ENCODE measurements at places on chromosomes 16 and 17. TPM values are rescaled to one million over a fixed set of nuclear protein-coding genes. Genes with fewer than 3 reads are reported as not detected.
A peak's percentile ranks its signal among the peaks of the same experiment; 100 is the strongest.

Gene AOC3
- total RNA-seq, result 21.6 TPM

Gene PALB2
- total RNA-seq, result 11.8 TPM

Gene HSPB9
- total RNA-seq, result 0.18 TPM

Gene LIG3
- total RNA-seq, result 22.6 TPM

Gene CDH16
- not detected for total RNA-seq

Gene CRYBA1
- total RNA-seq, result not detected

Gene CTRB1
- 5.2 TPM for total RNA-seq

Gene CACNA1G
- 0.28 TPM for total RNA-seq

Gene NPIPB6
- total RNA-seq, result 1.6 TPM

Gene HID1
- total RNA-seq, result 6.6 TPM

GRCh38 chr16:17666293-17666692 lies 195.5 kb upstream of the XYLT1 start:
- DNase-seq, result no peak

- DNase-seq, result peak; percentile 16
Measured at GRCh38 chr16:30122604-30123160, 338 bp downstream of the MAPK3 start.

GRCh38 chr17:36089888-36090836 lies at the start of gene CCL3:
Gene CCL3, minus strand, starts transcription at chr17:36090143. Its CDS starts 85 bp downstream, at chr17:36090058.
- DNase-seq, result peak; percentile 36

GRCh38 chr16:80019395-80019794 lies 418.9 kb upstream of the MAF start:
- no peak for DNase-seq

- DNase-seq, result no peak
Measured at GRCh38 chr17:40170325-40170724, 6.9 kb upstream of the RAPGEFL1 start.

GRCh38 chr17:11642655-11643054 lies 44.4 kb downstream of the DNAH9 start:
- no peak for DNase-seq

DNA sequence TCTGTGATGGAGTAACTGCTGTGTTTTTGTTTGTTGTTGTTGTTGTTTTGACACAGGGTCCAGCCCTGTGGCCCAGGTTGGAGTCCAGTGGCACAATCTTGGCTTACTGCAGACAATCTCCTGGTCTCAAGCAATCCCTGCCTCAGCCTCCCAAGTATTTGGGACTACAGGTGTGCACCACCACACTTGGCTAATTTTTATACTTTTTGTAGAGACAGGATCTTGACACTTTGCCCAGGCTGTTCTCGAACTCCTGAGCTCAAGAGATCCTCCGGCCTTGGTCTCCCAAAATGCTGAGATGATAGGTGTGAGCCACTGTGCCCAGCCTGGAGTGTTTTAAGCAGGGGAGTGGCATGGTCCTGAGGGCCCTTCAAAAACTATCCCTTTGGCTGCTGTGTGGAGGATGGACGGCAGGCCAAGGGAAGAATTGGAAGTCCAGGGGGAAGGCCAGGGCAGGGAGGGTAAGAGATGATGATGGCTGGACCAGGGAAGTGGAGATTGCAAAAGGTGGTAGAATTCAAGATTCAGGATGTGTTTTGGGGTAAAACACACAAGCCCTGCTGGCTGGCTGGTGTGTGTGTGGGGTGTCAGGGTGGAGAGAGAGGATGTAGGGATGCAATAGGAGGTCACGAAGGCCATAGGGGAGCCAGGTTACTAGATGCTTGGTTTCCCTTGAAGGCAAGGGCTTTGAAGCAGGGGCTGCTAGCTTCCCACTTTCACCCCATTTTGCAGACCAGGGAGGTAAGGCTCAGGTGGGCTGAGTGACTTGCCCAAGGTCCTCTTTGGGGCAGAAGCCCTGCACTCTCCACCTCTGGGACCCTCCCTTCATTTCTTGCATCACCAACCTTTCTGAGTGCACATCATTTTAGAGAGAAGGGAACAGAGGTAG lies 18.8 kb upstream of the PLLP start:
- no peak for DNase-seq

- DNase-seq, result no peak
Measured at GRCh38 chr16:15807603-15808009, 49.2 kb downstream of the MYH11 start.

- DNase-seq, result no peak
Measured at GRCh38 chr17:67157732-67158639, 87.0 kb downstream of the HELZ start.

DNA sequence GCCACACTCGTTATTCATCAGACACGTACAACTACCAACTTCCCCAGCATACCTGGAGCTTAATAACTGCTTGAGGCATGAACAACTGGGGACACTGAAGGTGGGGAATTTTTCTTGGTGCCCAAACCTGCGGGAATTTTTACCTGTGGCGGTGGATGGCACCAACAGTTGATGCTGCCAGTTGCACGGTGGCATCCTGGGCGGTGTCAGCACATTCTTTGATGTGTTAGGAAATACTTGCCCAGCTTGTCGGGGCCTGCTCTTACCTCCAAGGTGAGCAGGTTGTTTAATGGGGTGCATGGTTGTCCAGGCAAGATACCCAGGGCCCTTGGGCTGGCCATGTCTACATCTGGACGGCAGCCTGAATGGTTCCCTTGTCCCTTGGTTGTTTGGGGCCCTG lies 79.6 kb downstream of the CRISPLD2 start:
- DNase-seq, result no peak

DNA sequence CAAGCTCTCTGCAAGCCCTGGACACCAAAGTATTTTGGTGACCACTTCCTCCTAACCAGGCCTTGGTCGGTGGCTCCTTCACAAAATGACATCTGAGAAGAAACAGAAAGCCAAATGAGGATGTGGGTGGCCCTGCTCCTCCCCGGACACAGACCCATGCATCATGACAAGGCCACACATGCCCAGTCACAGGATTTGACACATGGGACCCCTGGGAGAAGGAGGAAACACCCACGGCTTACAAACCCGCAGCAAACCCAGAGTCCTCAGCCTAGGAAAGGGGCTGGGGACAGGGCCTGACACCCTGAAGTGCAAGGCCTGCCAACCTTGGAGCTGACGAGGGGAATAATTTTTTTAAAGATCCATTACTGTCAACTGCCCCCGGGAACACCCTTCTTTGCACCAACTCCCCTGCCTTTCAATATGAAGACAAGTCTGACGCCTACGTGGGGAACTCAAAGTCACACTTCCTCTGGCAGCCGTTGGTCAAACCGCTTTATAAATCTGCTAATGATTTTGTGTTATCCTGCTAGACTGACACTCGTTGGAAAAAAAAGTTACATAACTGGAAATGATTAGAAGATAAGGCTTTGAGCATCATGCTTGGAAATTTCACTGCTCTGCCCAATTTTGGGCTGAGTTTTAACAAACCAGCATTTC lies 41.3 kb downstream of the GAS7 start:
- peak; percentile 54 for DNase-seq

DNA sequence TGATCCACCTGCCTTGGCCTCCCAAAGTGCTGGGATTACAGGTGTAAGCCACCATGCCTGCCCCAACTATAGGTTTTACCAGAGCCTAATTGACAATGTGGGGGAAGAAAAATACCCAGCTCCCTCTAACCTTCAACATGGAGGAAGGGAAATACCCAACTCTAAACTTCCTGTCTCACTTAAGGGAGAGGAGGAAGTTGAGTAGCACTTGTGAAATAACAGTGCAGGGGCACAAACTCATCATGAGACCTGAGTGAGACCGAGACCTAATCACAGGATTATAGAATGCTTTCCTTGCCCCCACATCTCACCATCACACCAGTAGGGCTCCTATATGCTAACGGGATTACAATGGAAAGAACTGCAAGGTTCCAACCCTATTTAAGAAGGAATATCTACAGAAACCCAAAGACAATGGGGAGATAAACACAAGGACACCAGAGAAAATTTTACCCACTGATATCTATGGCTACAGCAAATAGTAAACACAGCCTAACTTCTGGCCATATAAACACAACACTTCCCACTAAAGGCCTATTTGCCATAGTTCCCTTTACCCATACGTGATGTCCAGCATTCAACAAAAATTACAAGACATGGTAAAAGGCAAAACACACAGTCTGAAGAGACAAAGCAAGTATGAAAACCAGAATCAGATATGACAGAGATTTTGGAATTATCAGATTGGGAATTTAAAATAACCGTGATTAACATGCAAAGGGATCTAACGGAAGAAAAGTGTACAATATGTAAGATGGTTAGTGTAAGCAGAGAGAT lies 26.9 kb downstream of the OR3A1 start:
- DNase-seq, result no peak

- DNase-seq, result no peak
Measured at GRCh38 chr16:74521691-74522090, 85.2 kb downstream of the GLG1 start.

- no peak for DNase-seq
Measured at GRCh38 chr17:69818467-69818866, 256.6 kb upstream of the KCNJ16 start.

DNA sequence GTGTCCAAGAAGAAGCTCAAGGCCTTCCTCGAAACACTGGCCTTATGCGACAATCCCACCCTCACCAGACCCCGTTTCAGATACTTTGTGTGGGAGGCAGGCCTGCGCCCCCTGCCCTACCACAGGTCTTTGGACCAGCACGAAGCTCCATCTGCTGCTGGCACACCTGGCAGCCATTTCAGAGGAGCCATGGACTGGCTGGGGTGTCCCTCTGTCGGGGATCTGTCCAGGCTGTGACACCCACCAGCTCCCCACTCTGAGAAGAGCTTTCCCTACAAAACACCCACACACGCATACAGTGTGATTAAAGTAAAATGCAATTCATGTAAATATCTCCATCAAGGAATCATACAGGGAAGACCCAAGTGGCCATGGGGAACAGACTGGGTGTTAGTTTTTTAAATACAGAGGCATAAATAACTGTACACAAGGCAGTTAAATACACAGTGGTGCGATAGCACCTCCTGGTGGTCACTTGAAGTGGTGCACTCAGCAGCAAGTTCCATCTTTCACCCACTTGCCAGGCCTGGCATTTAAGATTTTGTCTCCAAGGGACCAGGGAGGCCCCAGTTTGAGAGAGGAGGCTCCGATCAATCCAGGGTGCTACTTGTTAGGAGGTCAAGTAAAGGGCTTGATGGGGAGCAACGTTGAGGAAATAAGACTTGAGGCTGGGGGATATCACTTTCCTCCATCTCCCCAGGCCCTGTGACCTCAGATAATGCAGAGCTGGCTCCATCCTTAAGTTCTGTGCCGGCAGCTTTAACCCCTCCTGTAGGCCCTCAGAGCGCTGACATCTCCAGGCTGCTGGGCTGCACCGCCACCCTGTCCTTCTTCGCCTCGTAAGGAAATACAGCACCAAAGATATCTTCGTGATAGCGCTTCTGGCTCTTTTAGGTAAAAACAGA lies 43.6 kb downstream of the NOS2 start:
- peak; percentile 60 for DNase-seq
